HS-27A (cell line): ENCODE measurements at places on chromosomes 11 and 22.

DNA sequence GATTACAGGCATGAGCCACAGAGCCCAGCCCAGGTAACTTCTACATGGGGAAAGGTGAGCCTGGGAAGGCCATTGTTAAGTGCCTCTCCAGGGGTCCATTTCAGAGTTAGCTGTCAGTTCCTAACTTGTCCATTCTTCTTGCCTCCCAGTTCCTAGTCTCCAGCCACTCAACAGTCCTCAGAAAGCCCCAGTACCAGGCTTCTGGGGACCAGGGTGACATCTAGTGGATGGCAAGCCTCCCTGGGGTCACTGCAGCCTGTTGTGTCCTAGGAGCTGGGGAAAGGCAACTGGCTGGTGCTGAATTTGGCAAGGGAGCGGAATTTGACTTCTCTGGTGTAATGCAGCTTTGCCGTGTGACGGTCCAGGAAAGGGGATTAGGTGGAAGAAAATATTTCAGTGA, 2.1 kb downstream of the LGALS12 start:
- no peak for DNase-seq

GRCh38 chr11:47445840-47446239, 3.1 kb downstream of the RAPSN start:
- no peak for DNase-seq

GRCh38 chr11:120657306-120658070, 145.9 kb downstream of the GRIK4 start:
- no peak for DNase-seq

- no peak for DNase-seq
These were observed 27.6 kb downstream of the TENM4 start for GRCh38 chr11:79413268-79413667.

DNA sequence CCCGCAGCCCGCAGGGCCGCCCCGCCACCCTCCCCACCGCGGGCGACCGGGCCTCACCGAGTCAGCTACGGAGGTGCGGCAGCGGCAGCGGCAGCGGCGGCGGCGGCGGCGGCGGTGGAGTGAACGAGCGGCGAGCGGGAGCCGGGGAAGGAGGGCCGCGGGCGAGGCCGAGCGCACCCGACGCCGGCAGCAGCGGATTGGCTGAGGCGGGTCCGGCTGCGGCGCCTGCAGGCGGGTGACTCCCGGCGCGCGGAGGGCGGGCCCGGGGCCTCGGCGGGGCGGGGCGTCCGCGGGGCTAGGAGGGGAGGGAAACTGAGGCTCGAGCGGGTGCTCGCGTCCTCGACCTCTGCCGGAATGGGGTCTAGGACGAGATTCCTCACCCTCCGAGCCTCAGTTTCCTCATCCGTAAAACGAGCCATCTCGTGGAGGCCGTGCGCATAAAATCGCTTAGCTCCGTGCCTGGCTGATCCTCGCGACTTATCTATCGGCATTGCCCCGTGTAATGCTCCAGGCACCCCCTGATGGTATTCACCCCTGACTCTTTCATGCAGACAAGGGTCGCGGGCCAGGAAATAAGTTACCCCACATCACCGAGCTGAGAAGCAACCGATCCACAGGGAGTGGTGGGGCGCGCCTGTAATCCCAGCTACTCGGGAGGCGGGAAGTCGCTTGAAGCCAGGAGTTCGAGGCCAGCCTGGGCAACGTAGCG, at the start of gene CPT1A:
CPT1A (minus strand) TSS at position 199 of the 709 bp plus-strand sequence. CDS start 26,442 bp downstream, outside the sequence.
- no peak for DNase-seq
